Prostate gland (tissue), 2 donors: ENCODE measurements at places on chromosomes 3 and 15. TPM values are rescaled to one million over a fixed set of nuclear protein-coding genes. Genes with fewer than 3 reads are reported as not detected.
A peak's percentile ranks its signal among the peaks of the same experiment; 100 is the strongest.

- no peaks in the 10 kb centered on the region for H3K27me3 ChIP-seq
- DNase-seq, result peak; percentile 8
- H3K36me3 ChIP-seq, result no peaks in the 10 kb centered on the region
- no peaks in the 10 kb centered on the region for H3K4me1 ChIP-seq
Observed at GRCh38 chr15:55897560-55898336, 95.7 kb downstream of the NEDD4 start.

DNA sequence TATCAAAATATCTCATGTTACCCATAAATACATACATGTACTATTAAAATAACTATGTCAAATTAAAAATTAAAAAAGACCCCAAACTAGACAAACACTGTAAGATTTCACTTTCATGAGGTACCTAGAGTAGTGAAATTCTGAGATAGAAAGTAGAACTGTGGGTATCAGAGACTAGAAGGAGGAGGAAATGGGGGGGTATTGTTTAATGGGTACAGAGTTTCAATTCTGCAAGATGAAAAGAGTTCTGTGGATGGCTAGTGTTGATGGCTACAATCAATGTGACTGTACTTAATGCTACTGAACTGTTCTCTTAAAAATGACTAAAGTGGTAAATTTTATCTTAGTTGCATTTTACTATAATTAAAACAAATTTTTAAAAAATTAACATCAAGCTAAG is 36.6 kb downstream of the RFX7 start:
- H3K36me3 ChIP-seq, result no peaks in the 10 kb centered on the region
- DNase-seq, result no peak

DNA sequence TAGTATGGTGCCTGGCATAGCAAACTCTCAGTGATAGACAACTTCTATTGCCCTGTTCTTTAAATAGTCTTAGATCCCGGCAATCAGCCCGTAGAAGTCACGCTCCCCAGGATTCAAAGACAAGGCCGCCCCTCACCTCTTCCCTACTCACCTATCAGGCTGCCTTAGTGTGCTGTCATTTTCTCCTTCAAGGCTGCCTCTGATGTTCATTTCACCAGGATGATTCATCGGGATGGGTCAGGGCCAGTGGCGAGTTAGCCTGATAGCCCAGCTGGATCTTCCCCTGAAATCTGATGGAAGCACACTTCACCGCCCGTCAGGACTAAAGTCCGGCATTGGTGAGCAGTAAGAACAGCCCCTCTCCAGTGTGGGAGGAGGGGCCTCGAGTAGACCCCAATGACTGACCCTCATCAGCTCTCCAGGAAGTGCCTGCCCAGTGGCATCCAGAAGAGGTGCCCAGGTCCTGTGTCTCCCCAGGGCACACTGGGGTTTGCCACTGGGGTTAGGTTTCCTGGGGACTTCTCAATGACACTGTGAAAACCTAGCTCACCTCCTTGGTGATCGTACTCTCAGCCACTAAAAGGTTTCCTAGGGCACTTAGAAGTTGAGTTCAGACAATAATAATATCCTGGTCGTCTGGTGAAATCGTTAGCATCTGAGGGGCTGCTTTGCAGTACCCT is 37.5 kb downstream of the TPM1 start:
- H3K27ac ChIP-seq, result no peak overlapping the region
- no peak overlapping the region for H3K4me3 ChIP-seq
- no peaks in the 10 kb centered on the region for H3K36me3 ChIP-seq
- DNase-seq, result no peak

DNA sequence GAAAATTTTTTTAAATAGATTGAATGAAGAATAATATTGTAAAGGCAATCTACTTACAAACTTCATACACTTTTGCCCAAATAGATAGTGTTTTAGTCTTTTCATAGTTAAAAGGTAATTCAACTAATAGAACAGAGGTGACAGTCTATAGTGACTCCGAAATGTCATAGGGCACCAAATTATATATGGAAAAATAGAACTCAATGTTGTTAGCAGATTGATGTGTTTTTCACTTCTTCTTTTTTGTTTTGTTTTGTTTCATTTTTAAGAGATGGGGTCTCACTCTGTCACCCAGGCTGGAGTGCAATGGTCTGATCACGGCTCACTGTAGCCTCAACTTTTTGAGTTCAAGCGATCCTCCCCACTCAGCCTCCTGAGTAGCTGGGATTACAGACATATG is 721 bp downstream of the CSTA start:
- H3K27ac ChIP-seq, result no peak overlapping the region
- no peak overlapping the region for H3K4me3 ChIP-seq
- DNase-seq, result no peak
- H3K36me3 ChIP-seq, result no peaks in the 10 kb centered on the region
- no peaks in the 10 kb centered on the region for H3K27me3 ChIP-seq
- H3K4me1 ChIP-seq, result no peaks in the 10 kb centered on the region

LRRC31 gene
- 0.91 TPM for total RNA-seq
